Natural killer cell (primary cell): ENCODE measurements at places on chromosomes 6 and 20. TPM values are rescaled to one million over a fixed set of nuclear protein-coding genes. Genes with fewer than 3 reads are reported as not detected.

Gene CD24
- 1.2 TPM for total RNA-seq

Gene VSTM2L
- total RNA-seq: not detected

Gene LRRN4
- not detected for total RNA-seq

Gene CRISP3
- not detected for total RNA-seq

Gene ZSCAN31
- total RNA-seq: 2.2 TPM

Gene ETV7
- 2.8 TPM for total RNA-seq

Gene CLVS2
- total RNA-seq: not detected

Gene RUNX2
- 19.2 TPM for total RNA-seq

Gene TCP11
- total RNA-seq: not detected

Gene RNF39
- total RNA-seq: not detected

Gene POU5F1
- total RNA-seq: not detected

Gene SCUBE3
- total RNA-seq: 0.31 TPM

Gene SERINC1
- total RNA-seq: 131 TPM

Gene HUS1B
- 2.8 TPM for total RNA-seq

Gene CYP39A1
- not detected for total RNA-seq

Gene XRN2
- 52.9 TPM for total RNA-seq

Gene CGA
- total RNA-seq: not detected

Gene RFX6
- not detected for total RNA-seq

Gene BEND3
- total RNA-seq: 1.6 TPM

Gene SLC32A1
- not detected for total RNA-seq

Gene ITPR3
- total RNA-seq: 45.5 TPM

Gene PTCRA
- 4.7 TPM for total RNA-seq

Gene C6orf58
- total RNA-seq: not detected

Gene PDE7B
- 0.18 TPM for total RNA-seq

Gene CAGE1
- 1.3 TPM for total RNA-seq

Gene EFCAB8
- total RNA-seq: 1.2 TPM

Gene AVP
- total RNA-seq: not detected

Gene EGFL8
- 22.9 TPM for total RNA-seq

Gene TRIM10
- total RNA-seq: not detected

Gene MOG
- total RNA-seq: not detected

Gene DDX43
- total RNA-seq: 1.2 TPM
